Fibroblast of skin of right quadriceps (primary cell): ENCODE measurements at places on chromosomes 6 and 20.
A peak's percentile ranks its signal among the peaks of the same experiment; 100 is the strongest.

DNA sequence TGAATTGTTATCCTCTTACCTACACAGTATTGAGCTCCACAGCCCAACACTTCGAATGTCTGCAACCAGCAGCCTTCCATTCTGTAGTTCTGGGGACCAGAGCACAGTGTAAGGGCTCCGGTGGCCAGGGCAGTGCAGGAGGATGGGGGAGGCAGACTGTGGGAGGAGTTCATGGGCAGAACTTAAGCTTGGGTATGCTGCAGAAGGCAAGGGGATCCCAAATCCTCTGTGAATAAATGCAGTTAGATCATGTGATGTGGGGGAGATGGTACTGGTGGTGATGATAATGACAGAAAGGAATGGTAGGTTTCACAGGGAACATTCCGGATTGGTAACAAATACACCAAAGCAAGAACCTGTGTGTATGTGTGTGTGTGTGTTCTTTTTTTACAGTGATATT, 26.5 kb upstream of the CNKSR3 start:
- no peak for DNase-seq

- DNase-seq: no peak
Observed at GRCh38 chr6:12923644-12924235, 207.2 kb downstream of the PHACTR1 start.

DNA sequence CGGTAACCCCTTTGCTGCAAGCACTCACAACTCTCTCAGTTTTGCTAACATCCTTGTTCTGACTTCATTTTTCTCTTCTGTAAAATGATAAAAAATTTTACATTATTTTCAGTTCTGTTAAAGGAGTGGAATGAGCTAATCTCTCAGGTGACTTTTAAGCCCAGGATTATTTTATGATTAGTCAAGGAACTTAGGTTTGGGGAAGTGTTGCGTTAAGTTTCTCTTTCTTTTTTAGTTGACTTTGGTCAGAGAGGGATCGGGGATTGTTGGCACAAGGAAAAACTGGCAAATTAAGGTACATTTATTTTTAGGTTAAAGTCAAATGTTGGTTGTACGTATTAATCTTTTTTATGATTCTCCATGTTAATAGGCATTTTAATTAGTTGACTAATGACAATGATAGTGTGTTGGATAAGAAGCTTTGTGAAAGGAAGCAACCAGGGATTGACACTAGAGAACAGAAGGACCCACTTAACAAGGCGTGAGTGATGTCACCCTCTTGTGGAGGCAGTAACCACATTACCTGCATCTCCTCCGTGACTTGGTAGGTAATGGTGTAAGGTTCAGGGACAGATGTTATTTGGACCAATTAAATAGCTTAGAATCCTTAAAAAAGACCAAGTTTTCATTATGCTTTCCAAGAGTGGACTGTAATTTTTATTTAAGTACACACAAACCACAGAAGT, 31.6 kb downstream of the CD83 start:
- no peak for DNase-seq

GRCh38 chr6:26103141-26103769, 16.0 kb downstream of the HFE start:
- DNase-seq: peak; percentile 77

DNA sequence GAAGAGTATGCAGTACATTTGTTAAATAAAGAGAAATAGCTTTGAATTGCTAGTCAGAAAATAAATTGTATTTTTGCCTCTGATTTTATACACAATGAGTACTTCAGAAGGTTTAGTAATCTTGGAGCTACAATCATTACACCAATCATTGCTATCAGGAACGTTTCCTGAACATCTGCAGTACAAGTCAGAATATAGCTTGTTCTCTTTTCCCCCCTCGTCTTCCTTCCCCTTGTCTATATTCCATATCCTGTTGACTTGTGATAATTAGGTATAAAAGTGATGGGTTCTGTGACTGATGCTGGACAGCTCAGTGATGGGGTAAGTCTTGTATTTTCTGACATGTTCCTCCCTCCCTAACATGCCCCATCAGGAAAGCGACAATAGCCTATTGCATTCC, 94.0 kb downstream of the AHI1 start:
- DNase-seq: no peak
